ENCODE measurements at places on chromosomes 1 and 21.

DNA sequence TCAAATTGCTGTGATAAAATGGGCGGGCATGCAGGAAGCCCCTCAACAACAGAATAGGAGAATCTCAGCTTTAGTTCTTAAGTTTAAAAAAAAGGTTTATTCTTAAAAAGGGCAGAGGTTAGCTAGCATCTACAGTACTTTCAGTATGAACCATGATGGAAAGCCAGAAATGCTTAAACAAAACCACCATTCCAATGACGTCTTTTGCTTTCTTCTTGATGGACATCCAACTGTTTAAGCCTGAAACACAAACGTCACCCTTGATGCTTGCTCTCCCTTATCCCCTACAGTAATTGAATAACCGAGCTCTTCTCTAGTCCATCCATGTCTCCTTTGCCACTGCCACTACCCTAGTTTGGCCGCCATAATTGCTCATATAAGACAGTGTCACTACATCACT, 25.7 kb downstream of the TAF5L start:
- no peak for DNase-seq

GRCh38 chr1:22292011-22292788, 149.3 kb upstream of the WNT4 start:
- DNase-seq: no peak

GRCh38 chr1:170660281-170660713, 3.6 kb upstream of the PRRX1 start:
- DNase-seq: no peak

- peak; percentile 78 for DNase-seq
Observed at GRCh38 chr21:25457411-25457810, 149.9 kb downstream of the MRPL39 start.

GRCh38 chr1:160075836-160076235, 5.5 kb upstream of the KCNJ9 start:
- no peak for DNase-seq

GRCh38 chr1:38336301-38336923, 289.8 kb upstream of the POU3F1 start:
- no peak for DNase-seq

- no peak for DNase-seq
Observed at GRCh38 chr1:53545663-53546408, 86.6 kb downstream of the DMRTB1 start.

DNA sequence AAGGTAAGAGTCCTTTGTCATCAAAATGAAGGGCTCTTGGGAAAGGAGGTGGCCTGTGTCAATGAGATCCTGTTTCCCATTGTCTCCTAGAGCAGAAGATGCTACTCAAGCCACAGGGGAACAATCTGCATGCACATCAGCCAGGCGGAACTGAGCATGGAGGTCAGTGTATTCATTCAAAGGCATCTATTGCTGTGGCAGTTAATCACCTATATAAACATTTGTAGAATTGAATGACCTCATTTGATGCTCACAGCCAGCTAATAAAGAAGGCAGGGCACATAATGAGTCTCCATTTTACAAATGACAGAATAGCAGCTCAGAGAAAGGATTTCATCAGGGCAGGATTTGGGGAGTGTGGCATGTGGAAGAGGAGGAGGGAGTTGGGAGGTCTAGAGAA, 5.7 kb upstream of the FYB2 start:
- DNase-seq: no peak

DNA sequence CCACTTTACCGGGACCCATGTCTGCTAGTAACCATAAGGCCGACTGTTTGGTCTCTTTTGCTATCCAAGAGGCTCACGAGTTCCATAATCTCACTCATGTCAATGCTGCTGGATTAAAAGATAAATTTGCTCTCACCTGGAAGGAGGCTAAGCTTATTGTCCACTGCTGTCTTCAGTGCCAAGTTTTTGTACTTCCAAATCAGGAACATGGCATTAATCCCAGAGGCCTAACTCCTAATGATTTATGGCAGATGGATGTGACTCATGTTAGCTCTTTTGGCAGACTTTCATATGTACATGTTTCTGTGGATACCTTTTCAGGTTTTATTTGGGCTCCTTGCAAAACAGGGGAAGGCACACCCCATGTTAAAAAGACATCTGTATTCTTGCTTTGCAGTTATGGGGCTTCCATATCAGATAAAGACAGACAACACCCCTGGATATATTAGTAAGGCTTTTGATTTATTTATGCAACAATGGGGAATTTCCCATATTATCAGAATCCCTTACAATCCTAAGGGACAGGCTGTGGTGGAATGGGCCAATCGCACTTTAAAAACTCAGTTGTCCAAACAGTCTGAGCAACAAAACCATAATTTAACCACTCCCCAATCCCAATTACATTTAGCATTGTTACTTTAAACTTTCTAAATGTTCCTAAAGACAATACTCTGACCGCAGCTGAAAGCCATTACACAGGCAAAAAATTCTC, 162.7 kb downstream of the IER5 start:
- DNase-seq: peak; percentile 39

DNA sequence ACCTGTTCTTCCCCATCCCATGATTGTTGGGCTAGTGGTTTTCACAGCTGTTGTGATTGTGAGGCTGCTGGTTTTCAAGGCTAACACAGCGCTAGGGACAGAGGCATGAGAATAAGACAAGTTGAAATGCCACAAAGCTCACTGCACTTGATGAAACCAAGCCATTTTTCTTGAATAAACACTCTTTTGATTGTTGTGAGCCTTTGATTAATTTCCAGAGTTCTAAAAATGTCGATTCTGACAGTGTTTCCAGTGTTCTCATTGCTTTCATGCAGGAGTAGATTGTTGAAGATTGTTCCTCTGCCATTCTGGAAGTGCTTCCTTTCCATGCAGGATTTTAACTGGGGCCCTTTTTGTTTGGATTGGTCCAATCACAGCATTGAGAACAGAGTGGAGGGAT, 134.9 kb upstream of the GRIK3 start:
- DNase-seq: no peak
